NCI-H1048 (cell line): ENCODE measurements at places on chromosomes 7 and 10.

- DNase-seq = no peak
These were observed 115.9 kb downstream of the CHCHD3 start for GRCh38 chr7:132965951-132966350.

GRCh38 chr10:116169782-116170445, 103.1 kb downstream of the GFRA1 start:
- DNase-seq = no peak

- DNase-seq = no peak
These were observed 99.5 kb downstream of the ELFN1 start for GRCh38 chr7:1769286-1770200.

DNA sequence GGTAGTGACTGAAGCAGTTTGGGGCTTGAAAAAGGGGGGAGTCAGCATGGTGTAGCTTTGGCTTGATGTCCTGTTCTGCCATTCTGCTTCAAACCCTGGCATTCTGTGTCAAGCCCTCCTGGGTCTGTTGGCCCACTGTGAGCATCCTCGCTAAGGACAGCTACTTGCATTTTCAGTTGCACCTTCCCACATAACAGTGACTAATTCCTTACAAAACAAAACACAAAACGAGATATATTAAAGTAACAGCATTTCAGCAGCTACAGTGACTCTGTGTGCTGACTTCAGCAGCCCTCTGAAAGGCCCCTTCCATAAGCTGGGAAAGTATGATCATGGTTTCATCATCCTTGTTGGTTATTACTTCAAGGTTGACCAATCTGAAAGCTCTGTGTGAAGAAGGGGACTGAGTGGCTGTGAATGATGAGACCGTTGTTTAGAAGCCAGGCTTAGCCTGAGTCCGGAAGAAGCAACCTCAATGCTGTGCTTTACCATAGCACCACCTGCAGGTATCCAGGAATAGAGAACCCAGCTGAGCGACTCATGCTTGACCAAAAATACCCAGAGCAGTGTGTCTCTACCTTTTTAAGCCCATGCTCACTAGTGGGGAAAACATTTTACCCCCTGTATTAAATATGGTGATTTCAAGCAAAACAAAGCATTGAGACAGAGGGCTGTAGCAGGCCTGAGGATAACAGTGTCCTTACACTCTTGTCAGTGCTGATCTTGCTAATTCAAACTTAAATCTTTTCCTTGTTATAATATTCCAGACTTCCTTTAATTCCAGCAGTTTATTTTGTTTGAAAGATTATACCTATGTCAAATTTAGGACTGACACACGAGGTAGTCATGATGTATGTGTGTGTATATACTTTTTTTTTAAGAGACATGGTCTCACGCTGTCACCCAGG, 42.6 kb upstream of the CC2D2B start:
- no peak for DNase-seq

GRCh38 chr10:74991435-74991834, 120.0 kb upstream of the SAMD8 start:
- no peak for DNase-seq

DNA sequence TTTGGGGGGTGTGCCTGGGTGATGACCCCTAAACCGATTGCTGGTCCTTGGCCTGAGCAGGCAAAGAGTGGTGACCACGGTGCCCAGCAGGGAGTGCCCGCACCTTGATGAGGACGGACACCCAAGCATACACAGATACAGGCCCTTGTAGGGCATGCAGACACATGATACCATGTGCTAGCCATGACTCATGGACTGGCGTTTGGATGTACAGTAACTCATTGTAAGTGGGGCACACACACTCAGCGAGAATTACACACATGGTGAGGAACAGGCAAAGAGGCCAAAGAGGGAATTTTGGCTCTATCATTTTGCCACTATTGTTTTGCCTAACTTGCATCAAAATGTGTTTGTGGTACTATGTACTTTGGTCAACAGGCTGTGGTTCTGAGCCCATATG, 24.1 kb downstream of the KAZALD1 start:
- DNase-seq = no peak

DNA sequence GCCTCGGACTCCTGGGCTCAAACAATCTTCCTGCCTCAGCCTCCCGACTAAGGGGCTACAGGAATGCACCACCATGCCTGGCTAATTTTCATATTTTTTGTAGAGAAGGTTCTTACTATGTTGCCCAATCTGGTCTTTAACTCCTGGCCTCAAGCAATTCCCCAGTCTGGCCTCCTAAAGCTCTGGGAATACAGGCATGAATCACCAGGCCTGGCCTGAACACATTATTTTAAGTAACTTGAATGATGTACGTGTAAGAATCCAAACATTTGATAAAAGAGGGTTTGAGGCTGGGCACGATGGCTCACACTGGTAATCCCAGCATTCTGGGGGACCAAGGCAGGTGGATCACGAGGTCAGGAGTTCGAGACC, 13.0 kb upstream of the BAMBI start:
- DNase-seq = no peak

DNA sequence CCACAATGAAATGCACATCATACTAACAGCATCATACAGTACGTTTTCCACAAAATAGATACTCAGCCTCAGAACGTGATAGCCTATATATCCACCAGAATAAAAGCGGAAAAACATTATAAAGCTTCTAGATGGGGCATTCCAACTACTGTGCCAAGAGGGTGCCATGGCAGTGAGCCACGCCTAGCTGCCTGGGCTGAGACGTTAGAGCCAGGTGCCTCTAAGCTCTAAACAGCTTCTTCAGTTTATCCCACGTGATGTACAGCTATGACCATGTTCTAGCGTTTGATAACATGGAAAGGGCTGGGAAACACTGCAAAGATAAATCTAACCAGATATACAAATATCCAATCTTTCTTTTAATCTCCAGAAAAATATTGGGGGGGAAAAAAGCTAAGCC, 17.8 kb downstream of the USP6NL start:
- DNase-seq = no peak

DNA sequence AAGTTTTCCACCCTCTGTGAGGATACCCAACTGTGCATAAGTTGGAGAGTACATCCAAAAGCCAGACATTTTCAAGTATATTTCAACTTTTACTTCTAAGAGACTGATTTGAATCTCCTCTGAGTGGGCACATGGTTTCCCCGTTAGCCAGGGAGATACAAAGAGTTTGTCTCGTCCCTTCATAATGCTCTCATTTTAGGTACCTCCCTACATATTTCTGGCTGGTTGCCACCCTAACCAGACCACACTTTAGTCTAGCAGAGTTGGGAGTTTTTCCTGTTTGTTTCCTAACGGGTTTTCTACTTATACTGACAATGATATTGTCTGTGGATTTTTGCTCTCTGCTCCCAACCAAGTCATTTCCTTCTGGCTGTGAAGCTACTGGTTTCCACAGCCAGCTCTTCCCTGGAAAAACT, 180.3 kb downstream of the CCDC71L start:
- DNase-seq = no peak

DNA sequence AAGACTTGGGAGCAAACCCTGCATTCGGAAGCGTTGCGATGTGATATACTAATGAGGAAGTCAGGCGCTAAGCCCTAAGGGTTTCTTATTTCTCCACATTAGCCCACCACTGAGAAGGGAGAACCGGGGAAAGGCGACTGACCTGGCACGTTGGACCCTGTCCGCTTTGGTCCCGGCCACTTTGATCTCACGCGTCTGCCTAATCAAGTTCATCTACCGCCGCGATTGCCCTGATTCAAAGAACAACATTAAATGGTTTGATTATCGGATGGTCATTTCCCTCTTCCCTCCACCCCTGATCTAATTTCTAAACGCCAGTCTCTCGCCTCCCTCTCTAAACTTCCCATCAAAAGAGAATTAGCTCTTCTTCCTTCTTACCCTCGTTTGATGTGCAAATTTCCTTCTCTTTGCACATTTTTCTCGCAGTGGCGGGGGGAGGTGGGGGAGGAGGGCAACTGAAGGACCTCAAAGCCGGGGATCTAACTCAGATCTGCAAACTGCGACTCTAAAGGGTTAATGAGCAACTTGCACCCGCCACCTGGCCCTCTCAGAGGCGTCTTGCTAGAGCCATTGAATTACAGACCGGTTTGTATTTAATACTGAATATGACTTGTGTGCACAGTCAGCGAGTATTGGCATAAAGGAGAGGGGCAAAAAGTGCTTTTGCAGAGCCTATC, 687 bp upstream of the DKK1 start:
- no peak for DNase-seq

DNA sequence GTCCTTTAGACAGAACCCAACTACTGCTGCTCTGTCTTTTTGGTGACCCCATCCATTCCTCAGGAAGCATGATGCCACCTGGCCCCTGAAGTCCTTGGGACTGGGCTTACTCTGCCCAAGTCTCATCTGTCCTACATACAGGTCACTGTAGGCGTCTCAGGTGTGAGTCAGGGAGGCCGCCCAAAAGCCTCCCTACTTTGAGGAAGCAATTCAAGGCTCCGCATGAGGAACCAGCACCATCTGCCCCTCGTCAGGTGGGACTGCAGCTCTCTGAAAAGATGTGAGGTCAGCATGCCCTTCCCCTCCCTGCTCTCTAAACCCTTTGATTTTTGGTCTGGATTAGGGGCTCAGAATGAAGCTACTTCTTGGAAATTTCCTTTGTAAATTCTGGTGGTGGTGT, 354.8 kb downstream of the CXCL12 start:
- no peak for DNase-seq

DNA sequence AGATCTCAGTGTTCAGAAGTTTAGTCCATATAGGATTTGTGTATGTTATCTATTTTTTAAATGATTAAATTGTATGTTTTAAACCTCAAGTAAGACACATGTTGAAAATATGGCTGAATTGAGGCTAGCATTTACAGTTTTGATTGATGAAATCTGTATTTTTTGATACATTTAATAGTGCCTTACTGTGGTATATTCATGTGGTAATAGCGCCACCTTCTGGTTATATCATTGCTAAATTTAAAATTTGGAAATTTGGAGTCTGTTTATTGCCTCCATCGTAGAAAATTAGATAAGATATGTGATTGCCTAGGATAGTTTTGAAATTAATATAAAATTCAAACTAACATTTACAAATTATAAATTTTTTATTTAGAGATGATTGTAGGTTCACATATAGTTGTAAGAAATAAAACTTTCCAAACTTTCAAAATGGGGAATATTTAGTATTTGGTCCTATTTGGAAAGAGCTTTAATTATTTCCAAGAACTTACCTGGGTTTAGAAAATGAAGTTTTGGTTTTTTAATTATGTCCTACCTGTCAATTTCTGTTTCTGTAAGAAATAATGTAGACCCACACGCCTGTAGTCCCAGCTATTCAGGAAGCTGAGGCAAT, 19.1 kb upstream of the ARMS2 start:
- peak; percentile 12 for DNase-seq

DNA sequence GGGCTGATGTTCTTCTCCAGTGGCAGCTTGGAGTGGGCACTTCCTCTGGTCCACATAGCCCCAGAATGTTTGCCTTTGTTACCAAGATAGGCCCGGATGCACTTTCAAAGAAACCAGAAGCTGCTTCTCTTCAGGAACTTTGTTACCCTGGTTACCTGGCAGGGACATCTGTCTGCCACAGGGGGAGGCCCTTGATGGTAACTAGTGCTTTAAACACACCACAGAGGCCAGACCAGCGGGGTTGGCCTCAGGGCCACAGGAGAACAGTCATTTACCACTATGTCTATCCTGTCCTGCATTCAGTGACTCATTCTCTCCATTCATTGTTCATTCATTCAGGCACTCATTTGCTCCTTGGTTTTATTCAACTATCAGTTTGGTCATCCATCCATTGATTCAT, 11.9 kb upstream of the PLEKHA1 start:
- DNase-seq = no peak

GRCh38 chr7:117776224-117776623, 97.0 kb downstream of the CTTNBP2 start:
- no peak for DNase-seq

GRCh38 chr7:37287131-37287855, 161.4 kb downstream of the ELMO1 start:
- DNase-seq = peak; percentile 41

GRCh38 chr10:99057936-99058690, 177.5 kb downstream of the HPSE2 start:
- DNase-seq = no peak

DNA sequence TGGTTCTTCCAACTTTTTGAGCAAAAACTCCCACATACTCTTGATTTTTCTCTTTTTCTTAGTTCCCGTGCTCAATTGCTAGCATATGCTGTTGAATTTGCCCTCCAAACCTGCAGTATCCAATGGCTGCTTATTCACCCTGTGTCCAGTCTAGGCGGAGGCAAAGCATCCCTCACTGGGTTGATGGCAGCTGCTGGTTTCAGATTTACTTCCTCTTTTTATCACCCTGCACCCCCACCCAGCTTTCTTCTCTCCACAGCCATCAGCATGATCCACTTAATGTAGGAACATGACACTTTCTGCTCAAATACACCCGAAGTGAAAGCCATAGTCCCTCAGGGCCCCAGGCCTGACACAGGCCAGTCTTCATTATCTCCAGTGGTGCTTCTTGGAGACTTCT, 87.6 kb upstream of the ADARB2 start:
- DNase-seq = no peak

DNA sequence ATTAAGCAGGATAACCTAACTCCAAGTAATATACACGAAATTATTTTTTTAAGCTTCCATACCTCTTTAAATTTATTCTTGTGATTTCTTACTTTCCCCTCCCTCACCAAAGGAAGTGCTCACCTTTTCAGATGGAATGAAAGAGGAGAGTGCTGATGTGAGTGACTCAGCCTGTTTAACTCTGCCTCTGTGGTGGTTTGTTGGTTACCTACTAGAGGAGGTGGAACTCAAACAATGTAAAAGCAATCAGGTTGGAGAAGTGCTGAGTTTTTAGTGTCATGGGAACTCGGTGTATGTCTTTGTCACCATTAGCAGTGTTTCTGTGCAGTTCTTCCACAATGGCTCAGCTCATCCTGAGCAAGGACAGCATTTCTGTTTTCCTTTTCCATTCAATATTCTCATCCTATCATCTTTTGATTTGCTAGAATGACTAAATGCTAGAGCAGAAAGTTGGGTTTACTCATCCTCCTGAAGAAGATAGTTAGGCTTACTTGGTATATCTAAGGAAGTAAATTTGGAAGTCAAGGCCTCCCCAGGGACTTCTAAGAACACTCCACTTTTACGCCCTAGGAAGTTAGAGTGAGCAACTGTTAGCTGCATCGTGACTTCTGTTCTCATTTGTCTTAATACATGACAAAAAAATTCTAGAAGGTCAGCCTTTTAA, 6.0 kb downstream of the ADD3 start:
- DNase-seq = no peak

- DNase-seq = no peak
These were observed 6.5 kb downstream of the GDI2 start for GRCh38 chr10:5806745-5807144.
